ENCODE measurements at places on chromosomes 5 and 9.

GRCh38 chr5:54595721-54596120, 78.2 kb downstream of the SNX18 start:
- no peak for DNase-seq

GRCh38 chr5:92207151-92207550, 824.0 kb upstream of the ARRDC3 start:
- DNase-seq: no peak

DNA sequence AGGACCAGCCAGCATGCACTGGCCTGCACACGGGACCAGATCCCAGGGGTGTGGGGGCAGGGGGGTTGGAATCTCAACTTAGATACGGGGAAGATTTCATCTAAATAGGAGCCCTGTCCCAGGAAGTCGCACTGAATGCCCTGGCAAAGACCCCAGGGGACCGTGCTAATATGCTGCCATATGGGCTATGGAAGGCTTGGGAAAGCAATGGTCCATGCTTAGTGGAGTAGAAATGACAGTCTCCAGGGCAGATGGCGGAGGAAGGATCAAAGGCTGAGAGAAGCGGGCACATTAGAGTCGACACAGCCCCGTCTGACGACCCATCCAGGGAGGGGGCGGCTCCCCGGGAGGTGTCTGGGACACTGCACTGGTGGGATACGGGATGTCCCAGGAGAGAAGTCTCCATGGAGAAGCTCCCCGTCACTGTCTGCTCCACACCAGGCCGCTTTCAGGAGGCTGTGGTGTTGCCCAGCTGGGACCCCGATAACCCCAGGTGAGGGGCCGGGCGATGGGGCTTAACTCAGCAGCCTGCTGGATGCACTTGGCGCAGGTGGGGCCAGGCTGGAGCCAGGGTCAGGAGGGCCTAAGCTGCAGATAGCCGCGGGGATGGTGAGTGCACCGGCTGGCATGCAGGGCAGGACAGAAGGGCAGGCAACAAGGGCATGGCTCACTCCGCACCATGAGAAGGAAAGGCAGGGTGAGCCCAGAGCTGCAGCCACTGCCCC, 377.7 kb upstream of the IRX1 start:
- no peak for DNase-seq

DNA sequence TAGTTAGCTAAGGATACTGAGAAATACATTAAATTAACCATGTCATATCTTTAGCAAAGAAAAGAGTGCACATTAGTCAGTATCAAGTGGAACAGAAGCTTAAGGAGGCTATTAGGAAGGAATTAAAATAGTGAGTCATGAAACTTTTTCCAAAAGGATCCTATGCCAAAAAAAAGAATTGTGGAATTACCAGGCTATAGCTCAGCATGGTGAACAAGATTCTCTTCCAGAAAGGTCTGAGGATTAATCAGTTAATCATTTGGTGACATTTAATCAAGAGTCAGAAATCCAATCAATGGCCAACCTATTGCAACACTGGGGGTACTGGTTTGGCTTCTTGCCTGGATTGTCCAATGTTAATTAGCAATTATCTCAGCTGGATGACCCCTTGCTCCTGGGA, 244.5 kb upstream of the NMUR2 start:
- DNase-seq: no peak

- no peak for DNase-seq
Measured at GRCh38 chr5:179223961-179224360, 121.3 kb downstream of the ADAMTS2 start.

DNA sequence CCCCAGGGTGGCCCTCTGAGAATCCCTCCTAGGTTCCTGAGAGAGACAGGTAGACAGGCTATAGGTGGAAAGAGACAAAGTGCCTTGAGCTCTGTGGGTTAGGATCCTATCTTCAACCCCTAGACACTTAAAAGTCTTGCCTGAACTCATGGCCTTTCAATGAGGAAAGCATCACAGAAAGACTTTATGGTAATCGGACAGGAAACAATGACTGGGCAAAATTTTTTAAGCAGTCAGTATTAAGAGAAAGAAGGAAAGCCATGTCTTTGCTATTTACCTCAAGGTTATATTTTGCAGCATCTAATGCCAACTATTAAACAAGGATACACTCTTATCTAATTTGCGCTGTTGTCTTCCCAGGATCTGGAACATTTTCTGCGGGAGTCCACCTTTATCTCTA, 93.2 kb downstream of the PCSK1 start:
- no peak for DNase-seq

- DNase-seq: peak; percentile 32
Measured at GRCh38 chr5:134224888-134225779, 739 bp downstream of the PPP2CA start.

DNA sequence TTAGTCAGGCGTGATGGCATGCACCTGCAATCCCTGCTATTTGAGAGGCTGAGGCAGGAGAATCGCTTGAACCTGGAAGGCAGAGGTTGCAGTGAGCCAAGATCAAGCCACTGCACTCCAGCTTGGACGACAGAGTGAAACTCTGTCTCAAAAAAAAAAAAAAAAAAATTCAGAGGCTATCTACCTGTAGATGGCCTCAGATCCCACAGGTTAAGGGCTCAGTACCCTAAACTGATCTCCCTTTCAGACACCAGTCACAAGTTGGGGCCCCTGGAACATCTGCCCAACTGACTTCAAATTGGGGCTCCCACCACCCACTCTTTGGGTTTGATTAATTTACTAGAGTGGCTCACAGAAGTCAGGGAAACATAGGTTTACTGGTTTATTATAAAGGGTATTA, 65.4 kb upstream of the ERCC6L2 start:
- no peak for DNase-seq

GRCh38 chr9:69454321-69454720, 129.3 kb downstream of the ENTREP1 start:
- no peak for DNase-seq

DNA sequence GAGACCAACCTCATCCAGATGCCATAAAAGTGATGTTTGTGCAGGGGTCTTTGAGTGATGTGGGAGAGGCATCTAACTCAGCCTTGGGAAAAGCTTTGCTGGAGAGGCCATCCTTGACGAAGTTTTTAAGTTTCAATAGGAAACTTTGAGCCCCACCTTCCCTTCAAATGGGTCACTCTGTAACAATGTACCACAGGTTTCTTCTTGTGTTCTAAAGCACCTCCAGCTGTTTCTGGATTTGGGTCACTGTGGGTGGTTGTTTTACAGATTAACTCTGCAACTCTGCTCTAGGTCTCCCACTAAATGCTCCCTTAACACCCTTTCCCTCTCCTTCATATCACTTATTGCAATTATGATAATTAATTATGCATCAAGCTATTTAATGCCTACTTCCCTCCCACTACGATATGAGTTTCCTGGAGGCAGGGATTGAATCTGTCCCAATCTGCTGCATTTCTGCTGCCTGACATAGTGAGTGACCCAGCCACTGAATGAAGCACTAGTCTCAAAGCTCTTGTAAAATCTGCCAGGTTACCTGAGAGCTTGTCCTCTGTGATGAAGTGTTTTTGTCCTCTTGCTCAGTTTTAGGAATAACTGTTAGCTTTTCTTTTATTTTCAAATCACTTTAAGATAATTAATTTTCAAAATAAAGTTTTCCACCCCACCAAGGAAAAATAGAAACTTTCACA, 60.5 kb upstream of the PUM3 start:
- DNase-seq: no peak

GRCh38 chr5:120326651-120327050, 137.4 kb upstream of the PRR16 start:
- no peak for DNase-seq

DNA sequence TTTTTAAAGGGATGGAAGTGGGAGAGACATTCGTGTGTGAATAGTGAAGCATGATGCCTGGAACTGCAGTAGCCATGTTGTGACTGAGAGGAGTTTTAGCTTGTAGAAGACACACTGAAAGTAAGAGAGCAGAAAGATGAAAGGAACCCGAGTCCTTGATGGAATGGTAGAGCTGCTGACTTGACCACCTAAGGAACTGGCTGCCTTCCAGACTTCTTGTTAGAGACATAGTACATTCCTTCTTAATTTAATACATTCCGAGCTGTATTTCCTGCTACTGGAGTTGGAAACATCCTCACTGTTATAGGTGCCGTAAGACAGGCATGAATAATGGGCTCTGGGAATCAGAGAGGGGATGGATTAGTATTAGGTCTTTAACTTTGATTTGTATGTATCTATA, 7.4 kb downstream of the CER1 start:
- no peak for DNase-seq

GRCh38 chr9:128232528-128233428, 29.6 kb downstream of the DNM1 start:
- no peak for DNase-seq

GRCh38 chr9:35727676-35728040, 4.3 kb downstream of the TLN1 start:
- DNase-seq: no peak

GRCh38 chr5:132774896-132775295, 2.1 kb downstream of the SEPTIN8 start:
- no peak for DNase-seq

GRCh38 chr9:121619545-121620324, 31.7 kb upstream of the DAB2IP start:
- no peak for DNase-seq

DNA sequence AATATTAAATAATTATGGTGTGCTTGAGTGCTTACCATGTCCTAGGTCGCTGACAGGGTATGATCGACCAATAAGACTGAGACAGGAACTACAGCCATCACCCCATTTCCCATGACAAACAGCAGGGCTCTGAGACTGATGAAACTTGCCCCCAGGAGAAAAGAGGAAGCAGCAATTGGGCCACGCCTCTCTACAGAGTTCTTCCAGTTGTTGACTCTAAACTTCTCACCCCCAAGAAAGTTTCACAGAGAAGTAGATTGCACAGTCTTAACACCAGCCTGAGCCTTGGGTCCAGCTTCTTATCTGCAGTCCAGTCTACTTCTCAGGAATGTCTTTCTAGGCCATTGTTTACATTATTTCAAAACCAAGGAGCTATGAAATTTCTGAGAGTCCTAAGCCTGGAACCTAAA, 182.2 kb upstream of the ANKRD55 start:
- no peak for DNase-seq

- no peak for DNase-seq
Measured at GRCh38 chr9:32413424-32413823, 29.0 kb downstream of the ACO1 start.

DNA sequence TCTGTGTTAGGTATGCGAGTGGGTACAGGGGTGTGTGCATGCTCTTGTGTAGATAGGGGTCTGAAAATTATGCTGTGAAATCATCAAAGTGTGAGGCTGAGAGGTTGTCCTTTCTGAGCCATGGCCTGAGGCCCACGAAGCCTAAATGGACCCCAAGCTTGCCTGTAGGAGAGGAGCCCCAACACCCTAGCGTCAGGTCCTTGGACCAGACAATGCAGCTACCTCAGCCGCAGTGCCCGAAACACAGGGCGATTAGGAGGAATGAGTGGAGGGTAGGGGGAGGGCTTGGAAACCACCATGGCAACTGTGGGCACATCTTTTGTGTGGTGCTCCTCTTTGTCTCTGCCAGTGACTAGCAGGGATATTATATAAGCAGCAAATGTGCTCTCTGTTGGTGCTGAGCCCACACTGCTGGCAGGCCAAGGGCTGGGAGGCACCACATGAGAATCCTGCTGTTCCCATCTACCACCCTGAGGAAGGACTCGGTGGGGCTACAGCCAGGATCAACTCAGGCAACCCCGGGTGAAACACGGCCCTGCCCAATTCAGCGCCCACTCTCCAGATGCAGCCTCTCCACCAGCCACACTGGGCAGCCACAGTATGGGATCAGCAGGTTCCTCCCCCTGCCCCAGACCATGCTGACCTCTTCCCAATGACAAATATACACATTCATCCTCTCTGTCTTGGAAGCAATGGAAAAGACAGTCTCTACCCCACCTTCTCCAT, 84.6 kb upstream of the FSTL4 start:
- DNase-seq: no peak

GRCh38 chr9:38359689-38360385, 32.7 kb upstream of the ALDH1B1 start:
- DNase-seq: no peak

GRCh38 chr5:177607452-177608192, 7.7 kb downstream of the B4GALT7 start:
- peak; percentile 35 for DNase-seq

- peak; percentile 85 for DNase-seq
Measured at GRCh38 chr5:144187699-144188294, 17.1 kb downstream of the KCTD16 start.

DNA sequence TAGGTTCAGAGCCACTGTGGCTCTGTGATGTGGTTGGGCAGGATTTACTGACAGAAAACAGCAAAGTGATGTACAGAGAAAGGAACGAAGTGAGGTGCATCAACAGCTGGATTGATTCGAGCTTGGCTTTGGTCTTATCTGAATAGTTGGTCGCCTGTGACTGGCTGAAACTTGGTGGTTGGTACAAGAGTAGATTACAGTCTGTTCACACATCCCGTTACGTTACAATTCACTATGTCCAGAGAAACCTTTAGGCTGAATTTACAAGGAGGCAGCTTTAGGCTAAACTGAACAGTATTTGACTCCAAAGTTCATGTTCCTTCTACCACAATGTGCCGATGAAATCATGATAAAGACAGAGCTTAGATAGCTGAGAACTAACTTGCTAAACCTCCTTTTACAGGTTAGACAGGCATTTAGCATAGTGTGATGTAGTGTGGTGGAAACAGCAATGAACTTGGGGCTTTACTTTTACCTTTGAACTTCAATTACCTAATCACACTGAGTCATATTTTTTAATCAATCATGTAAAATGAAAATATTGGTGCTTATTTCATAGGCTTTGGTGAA, 210.2 kb upstream of the PUM3 start:
- DNase-seq: no peak

- no peak for DNase-seq
Measured at GRCh38 chr9:70061776-70062175, 18.1 kb downstream of the MAMDC2 start.

- DNase-seq: no peak
Measured at GRCh38 chr9:78163834-78164233, 72.0 kb upstream of the CEP78 start.

GRCh38 chr5:149674686-149675085, 55.4 kb upstream of the PPARGC1B start:
- DNase-seq: no peak

DNA sequence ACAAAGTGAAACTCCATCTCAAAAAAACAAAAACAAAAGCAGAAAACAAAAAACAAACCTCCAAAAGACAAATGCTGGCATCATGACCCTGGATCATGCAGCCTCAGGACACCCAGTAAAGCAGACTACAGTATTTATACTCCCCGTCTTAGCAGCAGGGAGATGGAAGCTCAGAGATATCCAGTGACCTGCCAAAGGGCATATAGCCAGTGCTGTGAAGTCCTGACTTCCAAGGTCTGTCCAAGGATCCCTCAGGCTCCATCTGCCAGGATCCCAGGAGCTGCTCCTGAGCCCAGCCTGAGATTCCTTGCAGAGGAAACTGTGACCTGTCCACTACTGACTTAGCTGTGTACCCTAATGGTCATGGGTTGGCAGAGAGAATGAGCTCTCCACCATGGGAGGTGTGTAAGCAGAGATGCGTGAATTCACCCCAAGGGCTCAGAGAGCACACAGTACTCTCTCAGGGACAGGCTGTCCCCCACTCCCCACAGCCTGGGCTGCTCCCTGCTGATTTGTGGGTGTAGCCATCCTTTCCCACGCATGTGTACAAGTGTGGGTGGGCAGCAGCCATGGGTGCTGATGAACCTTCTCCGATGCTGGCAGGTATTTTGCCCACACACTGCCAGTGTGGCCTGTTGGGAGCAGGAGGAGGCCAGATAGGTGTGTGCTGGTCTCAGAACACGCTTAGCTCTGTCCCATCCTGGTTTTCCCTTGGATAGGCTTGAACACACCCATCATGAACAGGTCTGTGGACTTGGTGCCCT, 2.1 kb upstream of the WNK2 start:
- DNase-seq: no peak

All from Jurkat, Clone E6-1 (cell line).